Central memory CD4-positive, alpha-beta T cell (primary cell): ENCODE measurements at places on chromosomes 12 and 14.

- no peak for DNase-seq
These were observed 5.2 kb upstream of the SLC8B1 start for GRCh38 chr12:113340061-113340460.

- DNase-seq: no peak
These were observed 13.6 kb upstream of the NUAK1 start for GRCh38 chr12:106152334-106152733.

DNA sequence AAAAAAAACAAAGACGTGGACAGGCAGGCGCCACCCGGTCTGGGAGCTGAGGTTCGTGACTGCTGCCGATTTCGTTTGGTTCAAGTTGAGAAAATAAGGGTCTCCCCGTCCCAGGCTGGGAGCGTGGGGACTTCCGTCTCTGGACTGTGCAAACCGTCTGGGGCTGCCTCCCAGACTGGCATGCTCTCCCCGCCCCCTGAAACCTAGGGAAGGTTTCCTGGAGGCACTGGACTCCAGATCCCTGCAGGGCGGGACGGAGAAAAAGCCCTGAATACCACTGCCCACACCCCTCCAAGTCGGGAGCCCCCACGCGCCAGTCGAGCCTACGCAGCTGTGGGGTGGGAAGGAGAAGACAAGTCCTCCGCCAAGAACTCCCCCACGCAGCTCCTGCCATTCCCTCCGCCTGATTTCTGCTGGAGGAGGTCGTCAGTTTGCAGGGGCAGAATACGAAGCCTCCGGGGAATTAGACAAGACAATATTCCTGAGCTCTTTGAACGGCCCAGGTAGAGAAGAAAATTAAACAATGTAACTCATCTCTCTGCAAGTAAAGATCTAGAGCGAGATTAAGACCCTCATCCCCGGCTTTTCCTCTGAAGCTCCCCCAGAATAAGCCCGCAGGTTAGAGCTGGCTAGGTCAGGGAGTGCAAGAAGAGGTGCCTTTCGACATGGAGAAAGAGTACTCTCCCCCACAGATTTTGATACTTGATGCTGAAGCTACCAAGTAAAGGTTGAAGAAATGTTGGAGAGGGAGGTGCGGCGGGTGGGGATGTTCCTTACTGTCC lies 10.4 kb upstream of the HOXC13 start:
- no peak for DNase-seq

- no peak for DNase-seq
These were observed 3.5 kb downstream of the KLRD1 start for GRCh38 chr12:10310926-10311720.

DNA sequence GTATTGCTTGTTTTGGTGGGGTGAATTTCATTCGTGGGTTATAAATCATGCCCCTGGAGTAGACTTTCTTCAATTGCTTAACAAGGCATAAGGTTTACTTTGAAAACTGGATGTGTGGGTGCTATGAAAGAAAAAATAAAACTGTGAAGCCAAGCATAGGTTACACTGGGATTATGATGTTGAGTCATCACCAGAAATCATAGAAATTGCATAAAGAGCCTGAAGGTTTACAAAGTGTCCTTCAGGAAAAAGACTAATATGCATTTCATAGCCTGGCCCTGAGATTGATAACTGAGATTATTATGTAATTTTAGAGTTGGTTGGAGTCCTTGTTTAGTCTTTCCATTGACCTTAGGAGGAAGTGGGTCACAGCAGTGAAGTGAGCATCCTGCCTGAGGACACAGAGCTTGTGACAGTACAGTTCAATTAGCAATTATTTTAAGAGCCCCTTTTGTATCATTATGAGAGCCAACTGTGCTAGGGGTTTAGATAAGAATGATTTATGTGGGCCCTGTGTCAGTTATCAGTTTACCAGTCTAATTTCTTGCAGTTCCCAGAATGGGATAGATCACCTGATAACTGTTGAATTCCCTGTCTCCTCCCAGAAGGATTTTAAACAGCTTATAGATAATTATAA lies 13.6 kb downstream of the LRRK2 start:
- no peak for DNase-seq

DNA sequence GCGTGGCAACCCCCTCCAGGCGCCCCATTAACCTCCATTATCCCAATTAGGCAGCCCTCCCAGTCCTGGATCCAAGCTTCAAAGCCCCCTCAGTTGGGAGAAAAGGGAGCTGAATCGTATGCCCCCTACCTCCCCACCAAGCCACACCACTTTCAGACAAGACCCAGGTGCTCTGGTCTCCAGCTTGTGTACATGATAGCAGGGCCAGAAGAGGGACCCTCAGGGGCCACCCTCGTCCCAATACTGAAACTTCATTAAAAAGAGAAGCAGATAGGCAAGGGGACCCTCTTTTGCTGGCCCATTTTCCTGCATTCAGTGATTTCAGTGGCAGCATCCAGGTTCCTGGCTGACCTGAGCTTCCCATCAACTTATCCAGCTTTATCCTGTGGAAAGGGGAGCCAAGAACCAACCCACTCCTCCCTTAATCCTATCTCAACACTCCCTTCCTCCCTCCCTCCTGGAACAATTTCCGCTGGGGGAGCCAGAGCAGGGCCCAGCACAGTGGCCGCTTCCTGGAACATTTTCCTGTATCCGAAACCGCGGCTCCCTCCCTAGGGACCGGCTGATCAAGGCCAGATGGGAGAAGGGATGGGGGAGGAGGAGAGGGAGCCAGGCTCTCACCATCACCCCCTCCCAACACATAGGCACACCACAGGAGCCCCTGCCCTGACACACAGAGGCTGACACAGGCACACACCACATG lies 9.5 kb upstream of the SP7 start:
- no peak for DNase-seq

- no peak for DNase-seq
These were observed 21.6 kb upstream of the AMN start for GRCh38 chr14:102900631-102901571.

- DNase-seq: peak; percentile 68
These were observed 3.9 kb upstream of the LRP1 start for GRCh38 chr12:57124261-57124877.

- no peak for DNase-seq
These were observed 13.9 kb downstream of the PPP1R36 start for GRCh38 chr14:64563696-64564095.

DNA sequence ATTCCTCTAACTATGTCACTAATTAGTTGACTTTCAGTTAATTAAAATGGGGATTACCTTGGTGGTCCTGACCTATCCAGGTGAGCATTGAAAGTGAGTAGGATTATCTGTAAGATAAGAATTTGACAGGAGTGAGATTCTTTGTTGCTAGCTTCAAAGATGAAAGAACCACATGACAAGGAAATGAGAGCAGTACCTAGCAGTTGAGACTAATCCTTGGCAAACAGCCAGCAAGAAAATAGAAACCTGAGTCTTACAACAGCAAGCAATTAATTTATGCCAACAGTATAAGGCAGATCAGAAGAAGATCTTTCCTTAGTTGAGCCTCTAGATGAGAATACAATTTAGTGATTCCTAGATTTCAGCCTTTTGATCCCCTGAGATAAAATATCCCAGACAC lies 1058.4 kb downstream of the LRFN5 start:
- no peak for DNase-seq

DNA sequence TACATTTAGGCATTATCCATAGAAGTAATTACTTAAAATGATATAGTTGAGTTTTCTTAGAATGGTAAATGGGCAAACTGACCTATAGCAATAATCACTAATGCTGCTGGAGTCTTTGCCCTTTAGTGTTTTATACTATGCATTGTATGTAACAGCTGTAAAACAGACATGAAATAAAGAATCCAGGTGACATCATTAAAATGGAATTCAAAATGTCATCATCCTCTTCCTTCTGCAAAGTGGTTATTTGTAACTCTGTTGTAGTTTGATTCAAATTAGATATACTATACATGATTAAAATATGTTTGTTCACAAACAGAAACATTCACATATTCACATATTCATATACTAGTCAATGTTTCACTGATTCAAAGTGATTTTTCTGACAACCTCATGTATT lies 598.8 kb downstream of the SLC16A7 start:
- no peak for DNase-seq

- DNase-seq: no peak
These were observed 862.5 kb upstream of the USP15 start for GRCh38 chr12:61397668-61398067.

- DNase-seq: peak; percentile 84
These were observed 775 bp downstream of the GABARAPL1 start for GRCh38 chr12:10213168-10214135.

- DNase-seq: no peak
These were observed 209.7 kb downstream of the SLC15A4 start for GRCh38 chr12:128613837-128614590.

GRCh38 chr12:46523863-46524770 lies 151.5 kb upstream of the SLC38A2 start:
- DNase-seq: peak; percentile 57

DNA sequence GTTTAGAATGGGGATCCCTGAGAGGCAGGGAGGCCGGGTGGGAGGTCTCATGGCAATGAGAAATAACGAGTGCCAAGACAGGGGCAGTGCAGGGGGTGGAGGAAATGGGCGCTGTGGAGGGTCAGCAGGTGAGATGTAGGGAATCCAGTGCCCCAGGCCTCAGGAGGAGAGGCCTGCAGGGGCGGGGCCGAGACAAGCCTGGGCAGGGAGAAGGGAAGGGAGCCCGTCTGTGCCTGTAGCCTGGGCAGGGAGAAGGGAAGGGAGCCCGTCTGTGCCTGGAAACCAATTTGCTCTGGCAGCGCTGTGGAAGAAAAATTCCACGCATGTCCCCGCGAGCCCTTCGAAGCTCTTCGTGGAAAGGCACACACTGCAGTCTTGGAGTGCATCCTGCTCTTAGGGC lies 10.6 kb upstream of the NCOR2 start:
- no peak for DNase-seq

DNA sequence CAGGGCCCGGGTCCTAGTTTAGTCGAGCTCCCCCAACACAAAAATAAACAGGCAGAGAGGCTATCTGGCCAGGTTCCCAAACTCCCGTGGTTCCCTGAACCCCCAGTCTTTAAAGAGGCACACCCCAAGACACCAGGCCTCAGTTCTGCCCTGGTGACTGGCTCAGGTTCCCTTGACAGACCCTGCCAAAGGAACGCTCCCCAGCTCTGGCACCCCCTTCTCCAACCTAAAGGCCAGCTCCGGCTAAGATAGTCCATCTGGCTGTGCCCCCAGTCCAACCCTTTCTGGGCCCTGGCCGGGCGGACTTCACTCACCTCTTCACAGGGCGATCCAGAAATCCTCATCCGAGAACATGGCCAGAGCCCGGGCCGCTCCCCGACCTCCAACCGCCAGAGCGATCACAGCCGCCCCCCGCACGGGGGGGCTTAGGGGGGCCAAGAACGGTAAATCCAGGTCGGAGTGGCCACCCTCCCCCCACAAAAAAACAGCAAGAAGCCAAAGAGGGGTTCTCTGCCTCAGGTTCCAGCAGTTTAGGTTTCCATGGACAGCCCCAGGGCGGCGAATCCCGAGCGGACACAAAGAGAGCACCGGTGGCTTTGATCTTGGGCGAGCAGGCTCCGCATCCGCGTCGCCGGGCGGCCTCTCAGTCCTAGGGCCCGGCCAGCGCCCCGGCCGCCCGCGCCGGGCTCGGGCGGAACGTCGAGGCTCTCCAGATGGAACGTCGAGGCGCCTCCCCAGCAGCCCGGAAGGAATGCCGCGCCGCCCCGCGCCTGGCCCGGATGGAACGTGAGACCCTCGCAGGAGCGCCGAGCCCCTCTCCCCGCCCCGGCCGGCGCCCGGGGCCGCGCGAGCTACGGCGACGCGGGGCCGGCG lies 1.1 kb downstream of the KMT2D start:
- no peak for DNase-seq

DNA sequence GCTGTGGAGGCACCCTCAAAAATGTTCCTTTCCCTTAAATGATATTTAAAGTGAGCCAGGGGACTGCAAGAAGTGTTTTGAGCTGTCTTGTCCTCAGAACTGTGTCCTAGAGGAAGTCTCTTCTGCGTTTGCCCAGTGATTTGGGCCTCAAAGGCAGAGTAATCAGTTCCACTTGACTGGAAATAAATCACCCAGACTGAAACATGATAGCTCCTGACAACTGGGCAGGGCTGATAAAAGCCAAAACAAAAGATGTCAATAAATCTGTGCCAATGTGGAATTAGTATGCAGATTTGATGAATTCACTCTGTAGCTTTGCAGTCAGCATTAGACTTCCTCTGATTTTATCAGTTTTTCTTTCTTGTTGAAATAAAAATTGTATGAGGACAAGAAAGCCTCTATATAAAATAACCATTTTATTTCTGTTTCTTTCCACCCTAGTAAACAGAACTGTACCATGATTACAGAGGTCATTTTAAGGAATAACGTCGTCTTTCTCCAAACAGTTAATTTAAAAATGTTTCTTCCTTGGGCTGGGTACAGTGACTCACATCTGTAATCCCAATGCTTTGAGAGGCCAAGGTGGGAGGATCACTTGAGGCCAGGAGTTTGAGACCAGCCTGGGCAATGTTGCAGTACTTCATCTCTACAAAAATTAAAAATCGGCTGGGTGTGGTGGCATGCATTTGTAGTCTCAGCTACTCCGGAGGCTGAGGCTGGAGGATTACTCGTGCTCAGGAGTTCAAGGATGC lies 180.8 kb downstream of the ERC1 start:
- DNase-seq: no peak

GRCh38 chr12:14460212-14460841 lies 94.8 kb downstream of the ATF7IP start:
- no peak for DNase-seq

GRCh38 chr12:27588776-27589175 lies 64.8 kb downstream of the PPFIBP1 start:
- no peak for DNase-seq

DNA sequence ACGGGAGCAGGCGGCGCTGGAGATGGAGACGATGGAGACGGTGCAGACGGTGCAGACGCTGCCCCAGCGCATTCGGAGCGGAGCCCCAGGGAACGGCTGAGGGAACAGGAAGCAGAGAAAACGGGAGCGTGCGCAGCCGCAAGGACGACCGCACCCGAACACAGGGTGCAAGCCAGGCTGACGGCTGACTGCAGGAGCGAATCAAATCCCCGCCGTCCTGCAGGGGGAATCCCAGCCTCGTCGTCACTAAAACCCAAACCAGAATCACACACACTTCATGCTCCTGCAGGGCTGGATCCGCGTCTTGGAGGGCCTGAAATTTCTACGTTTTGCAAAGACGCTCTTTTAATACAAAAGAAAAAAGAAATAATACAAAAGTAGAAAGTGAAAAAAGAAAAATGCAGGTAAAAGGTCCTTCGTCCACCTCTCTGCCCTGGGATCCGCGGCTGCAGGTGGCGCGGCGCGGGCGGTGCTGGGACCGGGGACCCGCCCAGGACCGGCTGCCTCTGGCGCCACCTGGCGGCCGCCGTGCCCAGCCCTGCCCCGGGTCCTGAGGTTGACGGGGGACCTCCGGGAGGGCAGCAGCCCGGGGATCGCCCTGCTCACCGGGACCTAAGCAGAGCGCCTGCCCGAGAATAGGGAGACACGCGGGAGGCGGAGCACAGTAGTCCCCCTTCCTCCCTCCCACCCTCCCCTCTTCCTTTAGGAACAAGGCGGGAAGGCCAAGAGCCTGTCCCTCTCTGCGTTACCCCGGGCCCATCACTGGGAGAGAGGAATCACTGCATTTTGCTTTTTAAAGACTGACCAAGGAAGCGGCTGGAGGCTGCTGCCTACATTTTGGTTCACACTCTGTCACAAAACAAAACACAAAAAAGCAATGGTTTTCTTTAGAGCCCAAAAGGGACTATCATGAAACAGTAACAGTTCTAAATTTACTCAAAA lies 20.1 kb downstream of the STX2 start:
- peak; percentile 65 for DNase-seq

- no peak for DNase-seq
These were observed 29.1 kb upstream of the NXPH4 start for GRCh38 chr12:57187222-57188089.
